ENCODE measurements at places on chromosomes 12 and 14.

DNA sequence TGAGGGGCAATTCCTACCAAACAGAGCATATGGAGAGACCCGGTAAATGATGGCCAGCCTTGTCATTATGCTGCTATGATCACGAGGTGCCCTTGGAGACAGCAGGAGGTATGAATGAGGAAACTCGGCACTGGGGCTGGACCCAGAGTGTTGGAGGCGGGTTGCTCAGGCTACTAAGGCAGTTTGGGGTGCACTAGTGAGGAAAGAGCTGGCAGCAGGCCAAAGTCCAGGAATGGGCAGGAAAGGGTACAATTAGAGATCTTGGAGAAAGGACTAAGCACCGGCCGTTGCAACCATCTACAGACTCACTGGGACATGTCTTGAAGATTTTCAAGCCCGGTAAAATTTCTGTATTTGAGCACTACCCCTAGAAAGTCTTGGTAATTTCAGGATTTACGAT, 54.3 kb downstream of the CD9 start:
- no peak for DNase-seq

DNA sequence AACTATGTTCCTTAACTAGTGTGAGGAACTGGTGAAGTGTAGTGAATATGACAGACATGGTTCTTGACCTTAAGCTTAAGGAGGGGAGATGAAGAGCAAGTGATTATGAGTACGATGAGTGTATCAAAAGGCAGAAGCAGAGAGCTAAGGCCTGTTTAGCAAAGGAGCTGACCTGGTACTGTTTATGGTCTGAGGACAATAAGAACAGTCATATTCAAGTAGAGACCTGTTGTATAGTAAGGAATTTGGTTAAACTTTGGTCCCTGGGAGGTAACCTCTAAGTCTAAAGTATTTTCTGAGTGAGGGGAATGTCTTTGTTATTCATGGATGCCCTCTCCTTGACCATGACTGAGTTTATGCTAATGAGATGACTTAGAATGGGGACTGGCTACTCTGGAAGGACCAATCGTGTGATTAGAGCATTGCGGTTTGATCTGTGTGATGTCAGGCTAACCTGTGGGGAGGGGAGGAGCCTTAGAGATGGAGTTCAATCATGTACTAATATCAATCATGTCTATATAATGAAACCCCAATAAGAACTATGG, 389.3 kb downstream of the BMP4 start:
- no peak for DNase-seq

- DNase-seq, result no peak
These were observed 424.4 kb upstream of the LMO3 start for GRCh38 chr12:17030338-17030737.

- DNase-seq, result no peak
These were observed 24.7 kb upstream of the NTF3 start for GRCh38 chr12:5407034-5407856.

- no peak for DNase-seq
These were observed 176.7 kb downstream of the KLHL28 start for GRCh38 chr14:44785096-44785495.

GRCh38 chr12:108685469-108686260, 45.7 kb downstream of the CORO1C start:
- DNase-seq, result no peak

DNA sequence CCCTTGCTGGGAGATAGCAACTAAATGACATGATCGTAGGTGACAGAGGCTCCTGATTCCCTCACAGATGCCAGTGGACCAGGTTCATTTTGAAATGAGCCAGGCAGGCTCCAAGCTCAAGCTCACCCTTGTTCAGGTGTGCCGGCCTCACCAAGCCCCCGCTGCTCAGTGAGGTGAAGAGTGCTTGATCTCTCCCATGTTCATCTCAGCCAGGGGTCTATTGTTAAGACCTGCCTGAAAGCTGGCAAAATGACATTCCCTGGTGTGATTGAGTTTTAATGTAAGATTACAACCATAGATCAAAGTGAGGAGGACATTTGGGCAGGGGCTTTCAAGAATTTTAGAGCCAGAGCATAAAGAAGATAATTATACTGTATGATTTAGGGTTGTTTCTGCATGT, 497.9 kb downstream of the EGLN3 start:
- no peak for DNase-seq

- DNase-seq, result no peak
These were observed 793.5 kb upstream of the NOVA1 start for GRCh38 chr14:27391331-27391730.

GRCh38 chr14:77707355-77707723, 484 bp downstream of the ALKBH1 start:
- no peak for DNase-seq

DNA sequence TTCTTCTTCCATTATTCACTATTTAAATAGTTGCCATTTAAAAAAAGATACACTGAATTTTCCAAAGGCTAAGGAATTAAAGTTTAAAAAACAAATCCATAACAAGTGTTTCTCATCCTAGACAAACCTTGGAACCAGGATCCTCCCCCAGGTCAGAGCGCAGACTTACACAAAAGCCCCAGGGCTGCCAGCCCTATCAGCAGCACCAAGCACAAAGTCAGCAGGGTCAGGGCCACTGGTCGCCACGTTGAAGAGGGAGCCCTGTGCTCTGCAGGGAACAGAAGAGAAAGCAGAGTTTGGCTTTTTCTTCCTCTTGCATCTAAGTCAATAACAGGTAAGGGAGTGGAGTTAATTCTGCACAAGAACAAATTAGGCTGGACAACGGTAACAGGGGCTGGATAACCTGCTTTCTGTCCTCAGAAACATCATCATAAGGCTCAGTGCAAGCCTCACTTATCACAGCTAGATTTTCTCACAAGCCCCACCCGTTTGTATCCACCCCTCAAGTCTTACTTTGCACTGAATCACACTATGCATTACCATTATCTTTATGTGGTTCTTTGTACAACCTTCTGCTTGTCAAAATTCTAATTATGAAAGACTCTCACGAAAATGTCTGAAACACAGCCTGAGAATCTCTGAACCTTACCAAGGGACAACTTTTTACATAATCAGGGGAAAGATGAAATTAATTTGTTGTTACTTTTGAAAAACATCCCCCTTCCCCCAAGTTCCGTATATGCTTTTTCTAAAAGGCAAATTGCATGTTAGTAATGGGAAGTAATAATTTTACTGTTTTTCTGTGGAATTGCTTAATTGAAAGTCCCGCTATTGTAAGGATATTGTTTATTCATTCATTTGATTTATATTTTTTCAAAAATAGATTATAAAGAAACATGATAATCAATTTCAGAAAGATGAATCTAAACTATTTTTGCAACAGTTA, 9.6 kb downstream of the CLEC1A start:
- DNase-seq, result no peak

DNA sequence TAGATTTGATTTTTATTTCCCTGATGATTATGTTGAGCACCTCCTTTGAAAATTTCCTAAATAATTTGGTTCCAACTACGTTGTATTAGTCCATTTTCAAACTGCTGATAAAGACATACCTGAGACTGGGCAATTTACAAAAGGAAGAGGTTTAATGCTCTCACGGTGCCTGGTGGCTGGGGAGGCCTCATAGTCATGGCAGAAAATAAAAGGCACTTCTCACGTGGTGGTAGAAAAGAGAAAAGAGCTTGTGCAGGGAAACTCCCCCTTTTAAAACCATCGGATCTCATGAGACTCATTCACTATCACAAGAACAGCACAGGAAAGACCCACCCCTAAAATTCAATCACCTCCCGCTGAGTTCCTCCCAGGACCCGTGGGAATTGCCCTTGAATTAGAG, 372.3 kb downstream of the RPL10L start:
- DNase-seq, result no peak

- no peak for DNase-seq
These were observed 6.3 kb downstream of the MGAT4C start for GRCh38 chr12:86249851-86250250.

DNA sequence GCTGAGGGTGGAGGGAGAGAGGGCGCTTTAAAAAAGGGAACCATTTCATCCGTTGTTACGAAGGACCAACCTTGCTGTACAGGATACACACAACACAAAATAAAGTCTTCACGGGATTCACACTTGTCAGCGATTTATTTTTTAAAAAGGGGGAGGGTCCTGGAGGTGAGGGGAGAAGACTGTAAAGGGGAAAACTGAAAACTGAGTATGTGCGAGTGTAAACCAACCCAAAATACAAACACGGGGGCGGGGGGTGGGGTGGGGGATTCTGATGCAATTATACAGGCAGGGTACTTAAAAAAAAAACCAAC, 499 bp upstream of the PRKAG1 start:
- DNase-seq, result no peak

GRCh38 chr12:122785503-122785902, 11.1 kb downstream of the CCDC62 start:
- DNase-seq, result no peak

DNA sequence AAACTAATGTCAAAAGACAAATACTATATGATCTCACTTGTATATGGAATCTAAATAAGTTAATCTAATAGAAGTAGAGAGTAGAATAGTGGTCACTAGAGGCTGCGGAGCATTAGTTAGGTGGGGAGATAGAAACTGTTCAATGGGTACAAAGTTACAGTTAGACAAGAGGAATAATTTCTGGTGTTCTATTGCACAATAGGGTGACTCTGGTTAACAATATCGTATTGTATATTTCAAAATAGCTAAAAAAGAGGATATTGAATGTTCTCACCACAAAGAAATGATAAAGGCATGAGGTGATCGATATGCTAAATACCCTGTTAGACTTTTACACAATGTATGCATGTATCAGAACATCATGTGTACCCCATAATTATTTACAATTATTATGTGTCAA, 42.9 kb downstream of the IGF1 start:
- DNase-seq, result no peak

DNA sequence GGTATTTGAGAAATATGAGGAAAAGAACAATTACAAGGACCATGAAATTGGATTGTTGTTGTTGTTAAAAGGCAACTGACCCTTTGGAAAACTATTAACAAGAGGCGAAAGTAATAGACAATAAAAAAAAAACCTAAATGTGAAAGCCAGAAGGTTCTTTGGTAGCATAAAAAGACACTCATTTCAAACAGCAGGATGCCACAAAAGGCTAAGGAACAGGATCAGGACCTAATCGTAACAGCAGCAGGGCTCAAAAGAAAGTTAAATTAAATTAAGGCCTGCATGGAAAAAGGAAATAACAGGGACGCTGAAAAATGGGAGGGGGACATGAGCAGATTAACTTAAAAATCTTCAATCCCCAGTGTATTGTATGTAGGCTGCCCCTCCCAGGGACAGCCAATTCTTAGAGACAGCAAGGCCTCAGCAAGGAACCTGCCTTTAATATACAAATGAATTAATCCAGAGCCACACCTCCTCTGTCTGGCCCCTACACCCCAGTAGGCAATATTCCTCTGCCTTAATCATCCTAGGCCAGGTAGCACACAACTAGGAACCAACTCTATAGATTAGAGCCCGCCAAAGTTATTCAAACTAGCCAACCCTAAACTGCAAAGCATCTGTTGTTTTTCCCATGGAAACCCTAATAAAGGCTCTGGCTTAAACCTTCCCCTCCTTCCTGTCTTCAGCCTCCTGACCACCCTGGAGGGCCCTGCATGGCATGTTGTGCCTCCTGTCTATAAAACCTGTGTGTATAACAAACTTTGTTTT, 28.4 kb upstream of the AP4S1 start:
- DNase-seq, result no peak

DNA sequence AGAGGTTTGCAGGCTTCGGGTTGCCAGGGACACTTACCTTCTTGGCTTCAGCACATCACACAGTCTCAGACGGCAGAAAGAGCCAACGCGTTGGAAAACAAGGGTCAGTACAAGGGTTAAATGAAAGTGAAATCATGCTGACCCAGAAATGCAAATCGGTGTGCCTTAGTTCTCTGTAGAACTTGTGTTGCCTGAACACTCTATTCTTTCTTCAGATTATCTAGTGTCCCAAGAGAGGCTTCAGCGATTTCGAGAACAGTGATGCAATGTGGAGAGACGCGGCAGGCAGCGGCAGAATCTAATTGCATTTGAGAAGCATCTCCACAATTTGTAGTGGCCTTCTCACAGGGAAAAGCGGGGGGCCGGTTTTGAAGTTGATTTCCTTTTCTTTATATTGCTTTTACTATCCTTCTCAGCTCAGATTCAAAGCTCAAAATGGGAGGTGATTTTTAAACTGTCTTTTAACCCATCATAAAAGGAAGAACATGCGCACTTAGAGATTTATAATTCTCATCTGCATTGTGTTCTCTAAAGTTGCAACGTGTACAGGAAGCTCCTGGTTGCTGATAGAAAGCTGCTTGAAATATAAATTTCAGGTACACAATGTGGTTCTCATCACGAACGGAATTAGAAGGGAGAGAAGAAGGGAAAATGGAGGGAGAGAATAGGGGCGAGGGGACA, 67.8 kb upstream of the EGLN3 start:
- DNase-seq, result no peak

DNA sequence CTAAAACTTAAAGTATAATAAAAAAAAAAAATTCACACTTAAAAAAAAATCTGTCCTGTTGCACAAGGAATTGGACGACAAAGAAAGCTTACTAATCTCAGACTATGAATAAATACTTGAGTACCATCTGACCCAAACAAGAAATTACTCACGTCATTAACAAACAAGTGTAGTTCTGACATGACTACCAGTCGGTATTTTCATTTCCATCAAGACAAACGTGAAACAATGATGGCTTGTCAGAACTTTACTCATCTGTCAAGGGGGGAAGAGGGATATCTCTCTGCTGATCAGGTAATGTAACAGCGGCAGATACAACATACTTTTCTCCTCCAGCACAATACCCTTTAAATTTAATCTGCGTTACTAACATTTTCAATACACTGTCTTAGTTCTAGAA, 78.3 kb downstream of the CDK17 start:
- no peak for DNase-seq

DNA sequence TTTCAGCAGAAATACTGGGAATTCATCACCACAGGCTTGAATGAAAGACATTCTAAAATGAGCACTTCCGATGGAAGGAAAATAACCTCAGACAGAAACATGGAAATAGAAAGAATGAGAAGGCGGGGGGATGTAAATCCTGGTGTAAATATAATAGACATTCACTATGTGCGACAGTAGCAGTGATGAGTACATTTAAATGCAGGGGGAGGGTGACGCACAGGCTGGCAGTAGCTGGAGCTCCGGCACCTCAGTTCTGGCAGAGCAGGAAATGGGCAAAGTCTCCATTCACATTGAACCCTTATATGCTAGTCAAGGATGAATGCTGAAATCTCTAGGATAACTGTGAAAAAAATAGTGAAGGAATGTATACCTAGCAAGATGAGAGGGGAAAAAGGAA, 172.7 kb upstream of the C14orf180 start:
- DNase-seq, result no peak
